ENCODE measurements at places on chromosomes 16 and 17.
A peak's percentile ranks its signal among the peaks of the same experiment; 100 is the strongest.

- no peak for DNase-seq
These were observed at the start of gene EFNB3 for GRCh38 chr17:7704601-7705268. EFNB3 (plus strand) TSS chr17:7705202; CDS start chr17:7705599, 397 bp downstream.

- peak; percentile 51 for DNase-seq
These were observed 32.9 kb downstream of the TK2 start for GRCh38 chr16:66516808-66517585.

- DNase-seq, result no peak
These were observed at the start of gene SLFN14 for GRCh38 chr17:35560703-35561102. SLFN14 (minus strand) TSS chr17:35560819; CDS start chr17:35558062, 2,757 bp downstream.

- DNase-seq, result no peak
These were observed 29.4 kb downstream of the TBCD start for GRCh38 chr17:82780971-82781893.

- no peak for DNase-seq
These were observed 123.8 kb downstream of the SMG6 start for GRCh38 chr17:2179615-2180295.

- no peak for DNase-seq
These were observed 61.9 kb downstream of the MPHOSPH6 start for GRCh38 chr16:82108100-82108499.

DNA sequence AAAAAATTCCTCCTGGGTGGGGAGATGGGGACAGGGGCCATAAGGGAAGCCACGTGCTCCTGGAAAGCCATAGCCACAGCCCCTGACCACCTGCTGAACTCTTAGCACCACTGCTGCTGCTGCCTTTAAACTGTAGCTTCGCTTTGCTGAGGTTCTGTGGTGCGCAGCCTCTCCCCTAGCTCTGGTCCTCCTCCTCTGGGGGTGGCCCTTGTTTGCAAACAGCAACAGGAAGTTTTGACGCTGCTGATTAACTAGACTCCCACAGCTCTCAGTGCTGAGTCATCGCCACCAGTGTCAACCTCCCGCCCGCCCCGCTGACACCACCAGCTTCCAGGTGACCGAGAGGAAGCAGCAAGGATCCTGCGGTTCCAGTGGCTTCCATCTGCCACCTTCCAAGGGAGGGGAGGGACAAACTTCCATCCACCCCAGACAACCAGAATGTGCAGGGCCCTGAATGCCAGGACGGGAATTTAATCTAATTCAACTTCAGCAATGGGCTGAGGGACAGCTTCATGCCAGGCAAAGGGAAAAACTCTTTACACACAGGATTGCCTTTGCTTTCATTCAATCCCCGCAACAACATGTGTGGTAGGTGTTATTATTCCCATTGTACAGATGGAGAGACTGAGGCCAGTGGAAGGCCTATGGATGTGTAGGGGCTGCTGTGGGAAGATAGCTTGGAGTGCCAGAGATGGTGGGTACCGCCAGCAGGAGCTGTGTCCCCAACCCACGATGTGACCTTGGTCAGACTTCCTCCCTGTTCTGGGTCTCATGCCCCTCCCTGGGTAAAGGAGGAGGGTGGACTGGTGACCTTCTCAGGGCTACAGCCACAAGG, 8.1 kb upstream of the KIFC3 start:
- DNase-seq, result peak; percentile 48

DNA sequence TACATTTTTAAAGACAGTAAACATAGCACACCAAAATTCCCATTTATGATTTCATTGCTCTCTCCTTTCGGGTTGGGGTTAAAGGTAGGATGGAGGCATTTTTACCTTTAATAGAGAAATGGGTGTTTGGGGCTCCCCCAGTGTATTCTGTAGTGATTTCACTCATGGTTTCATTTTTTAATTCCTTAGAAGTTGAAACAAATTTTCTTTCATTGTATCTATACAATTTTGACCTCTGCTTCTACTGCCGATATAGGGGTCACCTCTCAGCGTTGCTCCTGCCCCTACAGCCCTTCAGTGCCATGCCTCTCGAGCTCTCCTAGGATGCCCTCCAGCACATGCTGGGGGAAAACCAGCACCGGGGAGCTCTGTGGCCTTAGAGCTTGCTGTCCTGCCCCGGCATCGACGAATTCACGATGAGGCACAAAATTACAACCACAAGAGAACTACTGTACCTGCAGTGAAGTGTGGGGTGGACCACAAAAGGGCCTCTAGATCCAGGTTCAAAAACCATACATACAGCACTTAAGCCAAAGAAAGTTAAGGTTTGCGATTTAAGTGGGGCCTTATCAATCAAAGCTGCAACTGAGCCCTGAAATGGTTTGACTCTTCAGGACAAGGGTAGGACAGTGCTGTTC, 39.3 kb downstream of the LITAFD start:
- no peak for DNase-seq

DNA sequence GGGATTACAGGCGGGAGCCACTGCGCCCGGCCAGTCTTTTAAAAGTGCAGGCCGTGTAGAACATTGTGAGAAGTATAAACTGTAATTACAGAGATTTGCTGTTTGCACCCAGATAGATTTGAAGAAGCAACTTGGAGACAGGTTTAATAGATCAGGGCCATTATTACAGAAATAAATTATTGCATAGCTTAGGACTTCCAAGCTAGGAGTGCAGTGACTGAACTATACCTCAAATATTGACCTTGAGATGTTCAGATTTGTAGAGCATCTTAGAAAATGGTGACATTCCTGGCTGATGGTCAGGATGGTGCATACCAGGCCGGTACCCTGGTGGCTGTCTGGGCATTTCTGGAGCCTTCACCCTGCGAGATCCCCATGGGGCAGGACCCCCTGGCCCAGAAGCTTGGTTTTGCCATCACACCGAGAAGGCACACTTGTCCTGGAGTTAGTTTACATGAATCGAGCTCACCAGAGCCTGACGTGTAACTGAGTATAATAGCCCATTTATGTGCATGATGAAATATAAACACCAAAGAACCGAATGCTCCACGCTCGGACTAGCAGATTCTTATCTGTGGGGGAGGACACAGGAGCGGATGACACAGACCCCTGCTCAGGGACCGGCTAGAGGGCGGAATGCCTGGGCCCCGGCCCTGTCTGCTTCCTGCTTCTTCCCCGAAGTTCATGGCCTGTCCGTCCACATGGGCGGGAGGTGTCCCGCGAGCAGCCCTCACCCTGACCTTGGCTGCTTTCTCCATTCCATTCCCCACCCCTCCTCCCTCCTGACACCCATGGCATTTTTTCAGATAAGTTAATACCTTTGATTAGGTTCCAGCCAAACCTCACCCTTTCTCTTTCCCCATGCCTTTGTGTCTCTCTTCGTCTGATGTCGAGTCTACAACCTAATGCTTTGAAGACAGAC, 32.1 kb downstream of the CCDC40 start:
- no peak for DNase-seq

DNA sequence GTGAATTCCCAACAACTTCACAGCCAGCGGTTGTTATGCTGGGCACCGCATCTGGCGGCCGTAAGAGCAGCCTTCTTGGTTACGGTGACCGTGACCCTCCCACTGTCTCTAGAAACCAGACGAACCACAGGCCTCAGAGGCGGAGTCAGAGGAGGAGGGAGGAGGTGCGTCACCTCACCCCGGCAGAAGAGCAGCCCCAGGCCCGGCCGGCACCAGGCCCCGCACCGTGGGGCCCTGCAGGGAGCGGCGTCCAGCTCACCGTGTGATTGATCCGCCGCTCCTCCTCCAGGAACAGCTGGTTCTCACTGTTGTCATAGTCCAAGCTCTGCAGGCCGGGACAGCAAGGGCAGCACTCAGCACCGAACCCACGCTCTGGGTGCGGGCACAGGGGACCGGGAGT, 13.7 kb downstream of the CLCN7 start:
- no peak for DNase-seq
